Esophagus squamous epithelium (tissue), 5 donors: ENCODE measurements at places on chromosomes 5 and 9. TPM values are rescaled to one million over a fixed set of nuclear protein-coding genes. Genes with fewer than 3 reads are reported as not detected.

Gene CTSV
- 9.9 TPM for total RNA-seq

Gene LECT2
- total RNA-seq: not detected

Gene FCN2
- total RNA-seq: not detected

Gene ANAPC2
- total RNA-seq: 14.0 TPM

- no peak overlapping the region for H3K4me3 ChIP-seq
- no peak for DNase-seq
- no peaks in the 10 kb centered on the region for H3K36me3 ChIP-seq
- peaks cover 10% of the 10 kb centered on the region for H3K27me3 ChIP-seq
These were observed 23.4 kb downstream of the DBH start for GRCh38 chr9:133659516-133659915.

GRCh38 chr9:91187311-91187964 is 174.3 kb downstream of the AUH start:
- H3K27me3 ChIP-seq: no peaks in the 10 kb centered on the region
- no peak for DNase-seq
- H3K36me3 ChIP-seq: no peaks in the 10 kb centered on the region
- no peak overlapping the region for H3K27ac ChIP-seq

- no peaks in the 10 kb centered on the region for H3K4me1 ChIP-seq
- no peak for DNase-seq
- H3K4me3 ChIP-seq: no peak overlapping the region
- H3K36me3 ChIP-seq: no peaks in the 10 kb centered on the region
- H3K27ac ChIP-seq: no peak overlapping the region
These were observed 287.1 kb upstream of the ZNF462 start for GRCh38 chr9:106575823-106576222.

- no peak for DNase-seq
- H3K27me3 ChIP-seq: peaks cover 94% of the 10 kb centered on the region
- peak overlapping the region; percentile 73 for H3K4me3 ChIP-seq
- no peaks in the 10 kb centered on the region for H3K36me3 ChIP-seq
- H3K27ac ChIP-seq: peak overlapping the region; percentile 85
- H3K4me1 ChIP-seq: peaks cover 4% of the 10 kb centered on the region
These were observed 48.6 kb downstream of the ANXA2R start for GRCh38 chr5:42991404-42992087.

GRCh38 chr5:52786949-52787599 is 642 bp upstream of the ITGA1 start:
- H3K27ac ChIP-seq: peak overlapping the region; percentile 86
- peak overlapping the region; percentile 44 for H3K4me3 ChIP-seq
- peaks cover 36% of the 10 kb centered on the region for H3K4me1 ChIP-seq

DNA sequence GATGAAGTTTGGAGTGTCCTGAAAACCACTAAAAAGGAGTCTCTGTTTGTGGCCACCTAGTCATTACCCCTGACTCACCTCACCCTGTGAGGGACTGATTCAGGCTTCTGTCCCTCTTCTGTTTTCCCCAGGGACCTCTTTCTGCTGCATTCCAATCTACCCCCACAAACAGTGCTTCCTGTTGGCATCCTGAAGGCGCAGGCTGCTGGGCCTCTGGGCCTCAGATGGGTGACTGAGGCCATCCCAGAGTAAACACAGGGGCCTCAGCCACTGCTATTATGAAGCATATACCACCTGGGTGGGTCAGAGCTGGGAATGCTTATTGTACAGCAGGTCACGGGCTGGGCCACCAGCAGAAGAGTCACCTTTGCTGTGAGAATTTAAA is 20.0 kb downstream of the MORN5 start:
- no peak for DNase-seq
- no peaks in the 10 kb centered on the region for H3K36me3 ChIP-seq
- H3K27me3 ChIP-seq: no peaks in the 10 kb centered on the region

DNA sequence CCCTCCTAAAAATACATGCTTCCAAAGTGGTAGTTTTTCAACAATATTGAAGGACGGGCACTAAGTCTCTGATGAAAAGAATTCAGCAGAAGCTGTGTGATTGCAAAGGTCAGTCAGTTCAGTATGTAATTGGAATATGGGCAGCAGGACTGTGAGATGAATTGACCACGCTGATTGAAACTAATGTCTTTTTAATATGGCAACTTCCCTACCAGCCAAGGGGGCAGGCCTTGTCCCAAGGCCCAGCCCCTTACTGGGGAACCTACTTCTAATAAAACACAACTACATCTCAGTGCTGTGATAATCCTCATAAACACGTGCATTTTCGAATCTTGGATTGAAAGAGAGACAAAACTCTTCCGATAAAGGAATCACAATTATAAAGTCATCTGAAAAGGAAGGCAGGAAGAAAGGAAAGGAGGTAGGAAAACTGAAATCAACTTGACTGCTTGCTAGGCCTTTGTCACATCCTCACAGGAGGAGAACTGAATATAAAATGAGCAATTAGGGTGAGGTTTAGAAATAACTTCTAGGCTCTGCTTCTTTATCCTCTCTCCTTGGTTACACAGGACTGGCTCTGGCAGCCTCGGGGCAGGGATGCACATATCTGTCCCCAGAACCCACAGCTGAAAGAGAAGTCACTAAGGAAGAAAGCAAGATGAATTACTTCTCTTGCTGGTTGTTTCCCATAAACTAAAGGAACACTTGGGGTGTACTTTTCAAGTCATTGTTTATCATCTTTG is 281.9 kb downstream of the GLIS3 start:
- DNase-seq: no peak
- H3K36me3 ChIP-seq: no peaks in the 10 kb centered on the region
- H3K4me1 ChIP-seq: no peaks in the 10 kb centered on the region
- H3K4me3 ChIP-seq: no peak overlapping the region
